Mesothelial cell of epicardium (in vitro differentiated cells): ENCODE measurements at places on chromosomes 2 and 18. TPM values are rescaled to one million over a fixed set of nuclear protein-coding genes. Genes with fewer than 3 reads are reported as not detected.

The ALPI gene
- total RNA-seq = not detected in 3 replicates

The EFEMP1 gene
- 38.1 to 42.8 TPM (median 41.6 TPM) in 3 replicates for total RNA-seq

The HJURP gene
- 13.5 to 19.4 TPM (median 17.6 TPM) in 3 replicates for total RNA-seq

The TPO gene
- total RNA-seq = not detected in 3 replicates

The ERICH2 gene
- total RNA-seq = 0.47 to 1.1 TPM (median 0.94 TPM) in 3 replicates

The GREB1L gene
- 23.0 to 25.5 TPM (median 25.3 TPM) in 3 replicates for total RNA-seq

The MAIP1 gene
- total RNA-seq = 17.5 to 20.2 TPM (median 19.2 TPM) in 3 replicates

GRCh38 chr2:79090693-79091092, 2.9 kb upstream of the REG1B start:
- no peak overlapping the region for H3K27ac ChIP-seq
- H3K4me3 ChIP-seq = no peak overlapping the region
- H3K4me1 ChIP-seq = no peaks in the 10 kb centered on the region
- peaks cover 8% of the 10 kb centered on the region for H3K27me3 ChIP-seq

DNA sequence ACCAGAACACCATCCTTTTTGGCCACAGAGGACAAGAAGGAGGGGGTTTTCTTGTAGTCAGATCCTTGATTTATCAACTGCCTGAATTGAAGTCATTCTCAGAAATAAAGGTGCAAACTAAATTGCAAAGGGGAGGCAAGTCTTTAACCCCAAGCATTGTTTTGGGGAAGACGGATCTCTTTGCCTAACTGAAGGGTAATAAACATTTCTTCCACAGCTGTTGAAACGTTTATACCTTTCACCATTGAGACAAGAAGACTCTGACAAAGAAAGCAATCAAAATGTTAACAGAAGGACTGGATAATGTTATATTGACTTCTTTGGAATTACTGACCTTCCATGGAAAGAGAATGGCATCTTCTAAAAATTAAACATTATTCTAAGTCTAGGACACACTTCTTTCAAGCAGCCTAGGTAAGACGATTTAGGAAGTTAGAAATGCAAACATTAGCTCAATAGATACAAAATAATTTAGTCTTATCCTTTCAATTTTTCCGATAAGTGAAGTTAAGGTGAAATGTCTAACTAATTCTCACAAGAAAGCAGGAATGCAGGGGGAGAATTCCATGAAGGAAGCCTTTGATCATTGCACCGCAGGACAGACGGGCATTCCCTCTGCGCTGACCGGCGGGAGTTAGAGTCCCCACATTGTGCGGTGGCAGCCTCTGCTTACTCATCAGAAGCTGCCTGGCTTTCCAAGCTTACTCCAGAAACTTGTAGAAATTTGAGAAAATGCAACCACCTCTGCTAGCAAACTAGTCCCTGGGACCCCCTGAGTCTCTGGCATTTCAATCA, 69.4 kb upstream of the COPS8 start:
- no peak overlapping the region for H3K4me3 ChIP-seq
- no peak for DNase-seq
- peaks cover 38% of the 10 kb centered on the region for H3K4me1 ChIP-seq
- H3K27me3 ChIP-seq = no peaks in the 10 kb centered on the region
- H3K36me3 ChIP-seq = peaks cover 4% of the 10 kb centered on the region

- H3K27me3 ChIP-seq = no peaks in the 10 kb centered on the region
- peaks cover 21% of the 10 kb centered on the region for H3K4me1 ChIP-seq
- H3K27ac ChIP-seq = no peak overlapping the region
- no peak for DNase-seq
- no peak overlapping the region for H3K4me3 ChIP-seq
Observed at GRCh38 chr2:36971990-36972389, 5.7 kb upstream of the STRN start.

DNA sequence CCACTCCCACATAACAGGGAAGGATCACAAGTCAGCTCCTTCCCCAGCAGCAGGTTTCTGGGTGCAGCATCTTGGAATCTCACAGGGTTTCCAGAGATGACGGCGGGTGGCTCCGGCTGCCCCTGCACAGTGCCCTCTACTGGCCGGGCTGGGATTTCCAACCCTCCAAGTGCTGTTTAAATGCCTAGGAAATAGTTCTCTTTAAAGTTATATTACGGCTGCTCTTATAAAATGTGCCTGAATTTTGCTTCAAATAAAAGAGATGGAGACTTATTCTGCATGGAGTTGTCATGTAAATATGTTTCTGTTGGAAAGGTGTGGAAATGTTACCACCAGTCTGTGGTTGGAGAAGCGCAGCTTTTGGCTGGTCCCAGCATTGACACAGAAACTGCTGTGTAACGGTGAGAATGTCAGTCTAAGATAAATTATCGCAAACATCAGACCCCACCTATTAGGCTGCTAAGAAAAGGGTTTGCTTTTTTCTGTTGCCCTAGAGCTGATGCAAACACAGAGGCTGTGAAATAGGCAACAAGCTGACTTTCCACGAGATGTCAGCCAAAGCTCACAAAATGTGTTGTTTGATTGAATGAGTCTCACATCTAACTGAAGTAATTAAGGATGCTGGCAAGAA, 3.3 kb upstream of the HJURP start:
- no peak overlapping the region for H3K4me3 ChIP-seq
- peaks cover 7% of the 10 kb centered on the region for H3K36me3 ChIP-seq
- no peak for DNase-seq
- H3K27me3 ChIP-seq = no peaks in the 10 kb centered on the region

- no peak for DNase-seq
- no peak overlapping the region for H3K4me3 ChIP-seq
- peaks cover 2% of the 10 kb centered on the region for H3K36me3 ChIP-seq
- H3K27me3 ChIP-seq = no peaks in the 10 kb centered on the region
Observed at GRCh38 chr18:74916773-74917393, 292.1 kb downstream of the PTGR3 start.

GRCh38 chr18:10142496-10143160, 228.8 kb downstream of the VAPA start:
- DNase-seq = peak; percentile 32
- no peaks in the 10 kb centered on the region for H3K36me3 ChIP-seq
- H3K27ac ChIP-seq = peak overlapping the region; percentile 35
- no peak overlapping the region for H3K4me3 ChIP-seq

DNA sequence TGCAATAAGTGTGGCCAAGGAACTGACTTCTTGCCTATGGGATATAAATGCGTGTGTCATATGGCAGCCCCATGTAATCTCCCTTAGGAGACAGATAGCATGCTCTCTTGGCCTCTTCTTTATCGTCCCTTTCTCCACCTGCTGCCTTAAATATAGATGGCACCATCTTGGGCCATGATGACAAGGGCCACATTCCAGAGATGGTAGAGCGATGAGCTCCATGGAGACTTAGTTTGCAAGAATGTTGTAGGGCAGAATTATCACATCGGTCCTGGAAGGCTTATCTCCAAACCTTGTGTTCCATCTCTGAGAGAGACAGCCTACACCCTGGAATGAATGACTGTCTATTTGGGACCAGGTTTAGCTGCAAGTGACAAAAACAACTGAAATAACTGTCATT, 536.7 kb downstream of the TNS1 start:
- no peak for DNase-seq
- H3K4me1 ChIP-seq = peaks cover 15% of the 10 kb centered on the region

DNA sequence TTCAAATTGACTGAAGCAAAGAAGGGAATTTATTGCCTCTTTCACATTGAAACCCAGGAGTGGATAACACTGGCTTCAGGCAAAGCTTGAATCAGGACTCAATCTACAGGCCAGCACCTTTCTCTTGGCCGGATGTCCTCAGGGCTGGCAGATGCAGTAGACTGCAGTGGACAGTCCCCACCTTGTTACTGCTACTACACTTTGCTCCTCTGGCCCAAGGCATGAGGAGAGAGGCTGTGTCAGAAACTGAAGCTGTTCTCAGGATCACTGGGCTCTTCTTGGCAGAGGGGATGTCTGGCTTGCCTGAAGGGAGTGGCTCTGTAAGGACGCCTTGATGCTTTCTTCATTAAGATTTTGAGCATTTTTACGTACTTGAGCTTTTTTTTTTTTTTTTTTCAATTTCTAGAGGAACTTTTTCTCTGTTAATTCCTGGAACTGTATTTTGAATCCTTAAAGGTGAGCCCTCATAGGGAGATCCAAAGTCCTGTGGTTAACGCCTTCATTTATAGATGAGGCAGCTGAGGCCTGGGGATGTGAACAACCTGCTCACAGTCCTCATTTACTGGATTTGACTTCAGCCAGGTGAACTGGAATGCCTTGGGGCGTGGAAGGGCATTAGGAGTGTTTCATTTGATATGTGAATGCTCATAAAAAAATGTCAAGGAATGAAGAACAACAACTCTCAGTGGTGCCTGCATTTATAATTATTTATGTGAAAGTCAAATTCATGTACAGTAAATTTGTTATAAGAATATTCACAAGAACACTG, 36.6 kb downstream of the CASP10 start:
- peaks cover 23% of the 10 kb centered on the region for H3K4me1 ChIP-seq
- no peaks in the 10 kb centered on the region for H3K27me3 ChIP-seq
- no peaks in the 10 kb centered on the region for H3K36me3 ChIP-seq
- no peak for DNase-seq
- H3K27ac ChIP-seq = peak overlapping the region; percentile 84

DNA sequence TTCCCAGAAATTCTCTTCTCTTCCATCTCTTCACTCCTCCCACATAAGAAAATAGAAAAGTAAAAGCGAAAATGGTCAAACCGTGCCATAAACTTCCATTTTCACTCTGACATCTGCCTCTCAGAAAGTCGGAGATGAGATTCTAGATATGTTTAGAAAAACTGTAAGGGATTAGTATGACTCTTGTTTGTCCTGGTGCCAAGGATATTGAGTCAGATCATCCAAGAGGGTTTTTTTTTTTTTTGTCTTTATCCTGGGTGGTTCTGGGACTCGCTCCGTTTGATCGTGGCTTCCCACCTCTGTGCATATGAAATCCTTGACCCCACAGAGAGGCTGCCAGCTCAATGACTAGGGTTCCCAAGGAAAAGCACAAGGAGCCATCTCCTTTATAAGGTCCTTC, 17.3 kb downstream of the EN1 start:
- peaks cover 44% of the 10 kb centered on the region for H3K4me1 ChIP-seq
- peaks cover 73% of the 10 kb centered on the region for H3K27me3 ChIP-seq
- H3K4me3 ChIP-seq = no peak overlapping the region
- H3K27ac ChIP-seq = no peak overlapping the region
- no peak for DNase-seq

- no peak overlapping the region for H3K27ac ChIP-seq
- H3K4me3 ChIP-seq = no peak overlapping the region
- H3K36me3 ChIP-seq = no peaks in the 10 kb centered on the region
- peak; percentile 21 for DNase-seq
- peaks cover 87% of the 10 kb centered on the region for H3K27me3 ChIP-seq
Observed at GRCh38 chr2:109134741-109135358, 5.8 kb downstream of the SH3RF3 start.

GRCh38 chr2:226676618-226677017, 123.0 kb downstream of the IRS1 start:
- H3K4me3 ChIP-seq = no peak overlapping the region
- H3K4me1 ChIP-seq = peaks cover 25% of the 10 kb centered on the region
- no peak overlapping the region for H3K27ac ChIP-seq
- DNase-seq = no peak

GRCh38 chr2:238487134-238487533, 60.4 kb downstream of the ASB1 start:
- peak; percentile 25 for DNase-seq
- no peaks in the 10 kb centered on the region for H3K36me3 ChIP-seq
- H3K27ac ChIP-seq = no peak overlapping the region
- H3K4me3 ChIP-seq = no peak overlapping the region
